Amygdala (tissue), 56 donors: ENCODE measurements at places on chromosomes 7 and 10.
A peak's percentile ranks its signal among the peaks of the same experiment; 100 is the strongest.

GRCh38 chr10:103667356-103667755 lies 173.9 kb downstream of the NEURL1 start:
- no peak for DNase-seq

- DNase-seq = no peak
Observed at GRCh38 chr10:78991187-78991586, 77.6 kb upstream of the ZMIZ1 start.

DNA sequence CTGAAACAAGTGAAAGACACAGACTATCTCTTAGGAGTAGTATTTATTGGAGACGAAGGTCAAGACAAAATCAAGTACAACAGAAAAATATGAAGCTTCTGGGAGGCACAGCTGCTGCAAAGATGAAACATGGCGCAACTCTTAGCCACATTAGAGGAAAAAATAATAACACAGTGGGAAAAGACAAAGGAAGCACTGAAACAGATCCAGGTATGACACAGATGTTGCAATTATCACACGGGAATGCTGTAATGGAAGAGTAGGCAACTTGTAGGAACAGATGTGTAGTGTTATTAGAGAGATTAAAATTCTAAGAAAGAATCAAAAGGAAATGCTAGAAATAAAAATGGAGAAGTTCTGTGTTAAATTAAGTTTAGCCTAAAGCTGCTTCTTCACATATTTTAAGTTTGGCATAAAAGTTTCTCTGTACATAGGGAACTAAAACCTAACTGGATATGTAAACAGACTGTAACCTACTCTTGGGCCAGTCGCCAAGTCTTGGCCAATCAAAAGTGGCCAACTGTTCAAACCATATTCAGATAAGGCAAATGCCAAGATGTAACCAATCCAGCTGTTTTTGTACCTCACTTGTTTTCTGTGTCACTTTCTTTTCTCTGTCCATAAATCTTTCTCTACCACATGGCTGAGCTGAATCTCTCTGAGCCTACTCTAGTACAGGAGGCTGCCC lies 1132.0 kb upstream of the LRRTM3 start:
- DNase-seq = no peak

DNA sequence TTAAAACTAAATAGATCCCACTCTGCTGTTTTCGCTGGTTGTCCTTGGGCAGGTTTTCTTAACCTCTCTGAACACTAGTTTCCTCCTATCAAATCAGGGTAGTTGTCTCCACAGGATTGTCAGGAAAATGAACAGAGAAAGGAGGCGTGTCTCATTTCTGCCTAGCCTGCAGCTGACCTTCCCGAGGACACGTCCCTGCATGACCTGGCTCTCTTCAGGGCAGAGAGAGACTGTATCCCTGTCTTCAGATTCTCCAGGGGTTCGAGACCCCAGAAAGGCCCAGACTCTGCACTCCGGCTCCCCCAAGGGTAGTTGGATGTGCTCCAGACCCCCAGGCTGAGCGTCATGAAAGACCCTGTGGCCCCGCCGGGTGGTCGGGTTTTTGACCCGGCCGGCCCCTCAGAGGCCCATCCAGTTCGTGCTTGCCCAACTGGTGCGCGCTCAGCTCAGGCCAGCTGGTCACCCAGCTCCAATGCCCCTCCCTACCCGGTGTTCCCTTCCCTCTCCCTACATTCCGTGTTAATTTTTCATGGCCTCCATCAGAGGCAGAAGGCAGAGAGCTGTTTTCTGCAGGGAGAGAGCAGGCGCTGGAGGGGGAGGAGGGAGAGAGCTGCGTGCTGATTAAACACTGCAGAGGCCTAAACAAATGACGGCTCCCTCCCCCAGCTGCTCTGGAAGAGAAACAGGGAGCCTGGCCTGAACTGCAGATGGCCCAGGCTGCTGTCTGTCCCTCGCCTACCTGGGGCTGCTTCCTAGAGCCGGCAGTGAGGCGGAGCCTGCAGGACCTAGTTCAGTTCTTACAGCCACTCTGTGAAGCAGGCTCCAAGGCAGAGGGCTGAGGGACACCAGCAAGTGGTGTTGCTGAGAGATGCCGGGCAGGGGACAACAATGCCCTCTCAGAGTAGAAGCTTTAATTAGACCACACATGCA lies 86.2 kb upstream of the PPIF start:
- peak; percentile 54 for DNase-seq

GRCh38 chr10:3040069-3040468 lies 27.3 kb upstream of the PFKP start:
- DNase-seq = no peak
